ENCODE measurements at places on chromosomes 6 and 20.

DNA sequence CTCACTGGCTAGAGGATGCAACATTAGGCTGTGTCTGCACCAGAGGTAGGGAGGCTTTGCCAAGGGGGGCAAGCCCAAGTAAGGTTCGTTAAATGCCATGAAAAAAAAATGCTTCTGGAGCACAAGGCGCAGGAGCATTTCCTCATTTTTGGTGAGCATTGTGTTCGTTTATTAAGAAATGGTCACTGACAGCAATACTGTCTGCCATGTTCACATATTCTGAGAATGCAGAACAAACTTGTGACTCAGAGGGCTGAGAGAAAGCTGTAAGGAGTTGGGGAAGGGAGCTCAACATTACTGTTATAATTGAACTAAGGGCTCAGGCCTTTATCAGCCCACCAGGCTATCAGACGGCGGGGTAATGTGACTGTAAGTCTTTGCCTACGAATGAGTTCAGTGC lies 465.4 kb upstream of the BTBD3 start:
- no peak for DNase-seq

DNA sequence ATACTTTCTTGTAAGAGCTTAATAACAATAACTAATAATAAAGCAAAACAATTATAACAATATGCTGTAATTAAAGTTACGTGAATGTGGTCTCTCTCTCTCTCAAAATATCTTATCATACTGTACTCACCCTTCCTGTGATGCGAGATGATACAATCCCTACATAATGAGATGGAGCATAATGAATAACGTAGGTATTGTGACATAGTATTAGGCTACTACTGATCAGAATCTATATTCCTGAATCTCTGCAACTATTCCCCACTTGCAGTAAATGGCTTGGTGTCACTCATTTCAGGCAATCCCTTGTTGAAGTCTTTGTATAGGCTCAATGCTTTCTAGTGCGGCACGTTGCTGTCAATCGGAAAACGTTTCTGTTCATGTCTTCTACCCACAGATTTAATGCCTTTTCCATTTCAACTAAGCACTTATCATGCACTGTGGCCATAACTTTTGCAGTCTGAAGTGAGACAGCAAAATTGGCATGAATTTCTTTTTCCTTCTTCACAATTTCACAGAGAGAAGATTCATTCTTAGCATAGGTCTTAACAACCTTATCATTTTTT lies 32.3 kb downstream of the MOXD1 start:
- no peak for DNase-seq

DNA sequence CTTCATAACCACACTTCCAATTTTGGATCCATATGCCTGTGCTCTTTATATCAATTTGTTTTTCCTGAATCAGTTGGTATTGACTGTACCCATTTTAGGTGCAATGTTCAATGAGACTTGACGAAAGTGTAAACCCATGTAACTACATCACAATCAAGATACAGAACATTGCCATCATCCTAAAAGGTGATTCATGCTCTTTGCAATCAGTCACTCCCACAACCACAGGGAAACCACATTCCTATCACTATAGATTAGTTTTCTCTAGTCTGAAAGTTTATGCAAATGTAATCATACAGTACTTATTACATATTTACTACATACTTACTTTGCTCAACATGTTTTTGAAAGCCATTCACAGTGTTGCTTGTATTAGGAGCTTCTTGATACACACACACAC lies 167.4 kb downstream of the ADGRG6 start:
- DNase-seq: no peak

DNA sequence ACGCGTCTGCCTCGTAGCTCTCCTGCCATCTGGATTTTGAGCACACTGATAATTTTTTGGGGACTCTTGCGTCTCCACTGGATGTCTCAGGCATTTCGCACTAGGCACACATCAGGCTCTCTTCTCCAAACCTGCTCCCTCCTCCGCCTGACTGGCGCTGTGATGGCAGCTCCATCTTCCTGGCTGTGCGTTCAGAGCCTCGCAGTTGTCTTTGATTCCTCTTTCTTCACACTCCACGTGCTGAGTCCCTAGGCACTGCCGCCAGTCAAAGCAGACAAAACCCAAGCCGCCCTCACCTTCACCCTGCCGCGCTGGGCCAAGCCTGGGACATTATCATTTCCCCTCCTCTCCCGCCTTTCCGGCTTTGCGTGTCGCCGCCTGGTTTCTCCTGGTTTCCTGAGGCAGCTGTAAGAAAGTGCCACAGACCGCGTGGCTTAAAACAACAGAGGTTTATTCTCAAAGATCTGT lies 778 bp downstream of the PSMG4 start:
- peak; percentile 30 for DNase-seq
